ENCODE measurements at places on chromosomes 5 and 9.

DNA sequence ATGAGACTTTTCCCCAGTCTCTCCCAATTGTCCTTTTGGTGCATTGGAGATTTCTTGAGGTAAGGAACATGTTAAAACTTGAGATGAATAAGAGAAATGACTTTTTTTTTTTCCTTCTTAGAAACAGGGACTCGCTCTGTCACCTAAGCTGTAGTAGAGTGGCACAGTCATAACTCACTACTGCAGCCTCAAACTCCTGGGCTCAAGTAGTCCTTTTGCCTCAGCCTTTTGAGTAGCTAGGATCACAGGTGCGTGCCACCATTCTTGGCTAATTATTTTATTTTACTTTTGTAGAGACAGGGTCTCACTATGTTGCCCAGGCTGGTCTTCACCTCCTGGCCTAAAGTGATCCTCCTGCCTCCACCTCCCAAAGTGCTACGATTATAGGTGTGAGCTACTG, 25.9 kb downstream of the CDC42SE2 start:
- no peak for DNase-seq

DNA sequence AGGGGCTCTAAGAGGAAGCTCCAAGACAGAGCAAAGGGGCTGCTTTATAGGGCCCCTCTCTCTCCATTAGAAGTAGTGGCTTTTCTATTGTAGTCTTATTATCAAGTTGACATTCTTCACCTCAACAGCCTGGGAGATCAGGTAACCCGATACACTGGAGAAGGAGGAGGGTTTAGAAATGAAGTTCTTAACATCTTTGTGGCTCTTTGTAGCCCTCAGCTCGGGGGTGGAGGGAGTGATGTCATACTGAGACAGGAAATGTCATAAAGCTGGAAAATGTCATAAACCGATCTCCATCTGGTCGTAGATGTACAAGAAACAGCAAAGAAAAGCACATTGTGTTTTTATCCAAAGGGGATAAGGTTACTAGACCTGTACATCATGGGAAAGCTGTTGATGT, 17.9 kb downstream of the PDZD2 start:
- no peak for DNase-seq

DNA sequence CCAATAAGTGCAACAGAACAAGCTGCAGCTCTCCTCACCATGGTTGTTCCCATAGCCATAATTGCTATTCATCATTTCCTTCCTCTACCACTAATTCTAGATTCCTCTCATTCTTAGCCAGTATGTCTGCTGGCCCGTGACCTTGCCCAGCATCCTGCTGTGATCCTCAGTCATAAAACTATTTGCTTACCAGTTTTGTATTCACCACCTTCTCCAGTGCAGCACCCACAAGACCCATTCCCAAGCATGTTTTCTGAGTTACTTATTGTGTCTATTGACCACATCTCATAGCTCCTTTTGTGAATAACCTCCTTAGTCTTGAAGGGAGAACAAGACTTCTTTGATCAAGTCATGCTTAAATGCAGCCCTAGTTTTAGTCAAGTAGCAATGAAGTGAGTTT, 488.0 kb upstream of the CTNND2 start:
- DNase-seq: no peak

GRCh38 chr5:73284220-73284795, 111.3 kb downstream of the TMEM174 start:
- no peak for DNase-seq

GRCh38 chr9:22165144-22165543, 156.0 kb upstream of the CDKN2B start:
- DNase-seq: no peak

DNA sequence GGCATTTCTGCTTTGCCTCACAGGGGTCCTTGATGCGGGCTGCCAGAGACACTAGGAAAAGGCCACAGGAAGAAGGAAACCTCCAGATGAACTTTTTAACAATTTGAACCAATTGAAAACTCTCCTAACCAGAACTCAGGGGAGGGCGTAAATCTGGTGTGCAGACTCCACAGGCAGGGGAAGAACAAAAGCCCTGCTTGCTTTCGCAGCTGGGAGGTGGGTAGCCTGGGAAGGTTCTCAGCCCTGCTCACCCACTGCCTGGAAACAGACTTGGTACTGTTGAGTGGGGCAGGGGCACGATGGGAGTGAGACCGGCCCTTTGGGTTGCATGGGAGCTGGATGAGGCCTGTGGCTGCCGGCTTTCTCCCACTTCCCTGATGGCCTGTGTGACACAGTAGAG, 237.8 kb upstream of the TLE4 start:
- DNase-seq: no peak

DNA sequence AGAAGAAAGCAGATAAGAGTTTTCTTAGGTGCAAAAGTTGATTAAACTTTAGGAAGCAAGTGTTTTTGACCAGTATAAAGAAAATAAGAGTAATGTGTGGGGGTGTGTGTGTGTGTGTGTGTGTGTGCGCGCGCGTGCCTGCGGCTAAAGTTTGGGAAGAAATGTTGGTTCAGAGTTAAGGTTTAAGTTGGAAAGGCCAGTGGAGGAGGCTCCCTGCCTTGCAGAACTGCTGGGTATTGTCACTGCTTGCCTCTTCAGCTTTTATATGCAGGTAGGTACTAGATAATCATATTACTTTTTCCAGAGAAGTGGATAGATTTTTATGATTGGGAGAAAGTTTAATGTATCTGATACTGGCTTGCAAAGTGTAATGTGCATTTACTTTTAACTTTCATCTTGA, 2.0 kb downstream of the PIK3R1 start:
- no peak for DNase-seq

GRCh38 chr5:154165886-154166285, 24.6 kb upstream of the GALNT10 start:
- no peak for DNase-seq

GRCh38 chr9:2798423-2798822, 45.5 kb downstream of the PUM3 start:
- no peak for DNase-seq

GRCh38 chr9:86721226-86721781, 226.0 kb downstream of the GAS1 start:
- no peak for DNase-seq

GRCh38 chr5:124761010-124761409, 14.6 kb upstream of the ZNF608 start:
- no peak for DNase-seq

GRCh38 chr5:132238169-132238744, 10.6 kb upstream of the P4HA2 start:
- DNase-seq: peak; percentile 53

- DNase-seq: no peak
Observed at GRCh38 chr5:40505031-40505430, 174.7 kb upstream of the PTGER4 start.

GRCh38 chr9:1454211-1454610, 404.1 kb downstream of the DMRT2 start:
- no peak for DNase-seq

- DNase-seq: no peak
Observed at GRCh38 chr5:141853895-141854626, 24.1 kb downstream of the PCDH1 start.

DNA sequence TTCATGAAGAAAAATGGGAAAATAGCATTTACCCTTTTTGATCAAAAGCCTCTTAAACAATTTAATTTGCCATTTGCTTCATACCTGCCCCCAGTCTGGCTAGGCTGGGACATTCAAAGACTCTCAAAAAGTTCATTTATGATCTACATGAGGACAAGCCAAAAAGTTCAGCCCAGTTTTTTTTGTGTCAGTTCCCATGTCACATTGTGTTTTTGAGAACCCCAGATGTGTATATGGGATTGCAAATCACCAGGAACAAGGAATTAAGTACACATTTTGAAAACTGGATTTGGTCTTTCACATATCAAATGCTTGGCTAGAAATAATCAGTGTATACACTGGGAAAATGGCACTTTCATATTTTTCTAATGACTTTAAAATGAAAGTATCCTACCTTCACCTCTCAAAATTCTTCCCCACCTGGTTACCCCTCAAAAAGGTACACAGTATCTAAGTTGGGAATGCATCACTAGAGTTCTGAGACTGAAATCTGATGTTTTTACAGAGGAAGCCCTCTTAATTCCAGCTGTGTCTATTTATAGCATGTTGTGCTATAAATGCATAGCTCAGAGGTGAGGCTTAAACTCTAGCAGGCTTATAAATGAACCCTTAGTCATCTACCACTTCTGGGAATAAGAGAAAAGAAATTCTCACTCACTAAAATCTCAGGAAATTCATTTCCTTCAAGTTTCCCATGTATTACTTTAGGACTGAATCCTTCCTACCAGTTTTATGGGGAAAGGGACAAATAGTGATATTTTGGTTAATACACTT, 9.3 kb downstream of the STOM start:
- no peak for DNase-seq

GRCh38 chr9:123268465-123269259, at the start of gene STRBP:
Gene STRBP (minus strand): TSS chr9:123268586. CDS start chr9:123184134, 84,452 bp downstream.
- peak; percentile 89 for DNase-seq

DNA sequence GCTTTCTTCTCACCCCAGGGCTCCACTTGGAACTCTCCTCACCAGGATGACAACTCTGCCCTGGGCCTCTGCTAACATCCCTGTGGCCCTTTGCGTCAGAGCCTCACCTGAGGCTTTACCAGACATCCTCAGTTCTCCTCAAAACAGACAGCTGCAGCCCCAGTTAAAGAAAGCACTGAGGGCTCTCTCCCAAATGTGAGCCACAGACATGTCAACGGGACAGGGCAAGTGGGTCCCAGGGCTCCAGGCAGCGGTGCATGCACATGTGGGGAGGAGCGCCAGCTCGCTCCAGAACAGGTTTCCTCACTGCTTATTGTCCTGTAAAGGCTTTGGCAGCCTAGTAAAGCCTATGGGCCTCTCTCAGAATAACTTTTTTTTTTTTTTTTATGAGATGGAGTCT, 37.3 kb downstream of the IPPK start:
- no peak for DNase-seq

- no peak for DNase-seq
Observed at GRCh38 chr5:62457071-62457470, 44.5 kb downstream of the IPO11 start.

GRCh38 chr5:148829734-148830133, 3.3 kb downstream of the ADRB2 start:
- DNase-seq: no peak

DNA sequence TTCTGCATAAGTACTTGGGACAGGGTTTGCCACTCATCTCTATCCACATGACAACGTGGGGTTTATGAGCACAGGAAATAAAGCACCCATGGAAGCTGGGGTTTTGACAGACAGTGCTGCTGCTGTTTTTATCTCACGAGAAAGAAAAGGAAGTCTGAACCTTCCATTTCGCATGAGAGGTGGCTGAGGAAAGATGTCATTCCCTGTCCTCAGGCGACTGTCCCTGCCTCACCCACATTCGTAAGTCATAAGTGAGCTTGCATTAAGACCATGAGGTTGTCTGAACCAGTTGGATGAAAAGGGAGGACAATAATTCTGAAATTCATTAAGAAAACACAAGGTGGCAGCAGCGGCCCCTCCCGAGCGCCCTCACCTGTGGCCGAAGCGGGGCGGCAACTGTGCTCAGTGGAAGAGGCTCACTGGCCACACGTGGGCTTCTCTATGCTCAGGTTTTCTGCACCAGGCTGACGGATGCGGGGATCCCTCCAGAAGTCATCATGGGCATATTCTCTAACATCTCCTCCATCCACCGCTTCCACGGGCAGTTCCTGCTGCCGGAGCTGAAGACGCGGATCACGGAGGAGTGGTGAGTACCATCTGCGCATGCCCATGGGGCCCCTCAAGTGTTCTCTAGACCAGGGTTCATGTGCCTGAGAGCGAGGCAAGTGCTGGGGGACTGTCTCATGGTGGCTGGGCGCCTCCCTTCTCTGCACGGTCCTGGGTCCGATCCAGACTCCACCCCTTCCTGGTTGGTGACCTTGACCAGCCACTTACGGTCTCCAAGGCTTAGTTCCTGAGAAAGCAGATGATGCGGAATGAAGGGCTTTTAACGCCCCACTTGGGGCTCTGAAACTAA, 54.7 kb upstream of the SUSD3 start:
- DNase-seq: peak; percentile 73

DNA sequence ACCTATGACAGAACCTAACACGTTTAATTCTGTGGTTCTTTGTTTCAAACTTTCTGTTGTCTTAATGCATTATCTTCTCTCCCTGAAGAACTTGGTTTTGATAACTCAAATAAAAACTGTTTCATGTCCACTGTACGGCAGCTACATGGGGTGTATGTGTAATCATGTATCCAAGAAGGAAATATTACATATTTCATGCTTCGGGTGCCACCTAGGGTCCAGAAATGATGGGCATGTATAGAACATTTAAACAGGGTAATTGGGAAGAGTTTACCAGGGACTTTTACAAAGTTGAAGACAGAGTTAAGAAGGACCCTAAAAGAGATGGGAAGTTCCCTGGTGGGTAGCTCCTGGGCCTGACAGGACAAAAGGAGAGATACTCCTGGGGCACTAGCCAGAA, 291.3 kb downstream of the FBXL7 start:
- no peak for DNase-seq

- DNase-seq: peak; percentile 72
Observed at GRCh38 chr9:111597852-111598732, 1.4 kb downstream of the PTGR1 start.

DNA sequence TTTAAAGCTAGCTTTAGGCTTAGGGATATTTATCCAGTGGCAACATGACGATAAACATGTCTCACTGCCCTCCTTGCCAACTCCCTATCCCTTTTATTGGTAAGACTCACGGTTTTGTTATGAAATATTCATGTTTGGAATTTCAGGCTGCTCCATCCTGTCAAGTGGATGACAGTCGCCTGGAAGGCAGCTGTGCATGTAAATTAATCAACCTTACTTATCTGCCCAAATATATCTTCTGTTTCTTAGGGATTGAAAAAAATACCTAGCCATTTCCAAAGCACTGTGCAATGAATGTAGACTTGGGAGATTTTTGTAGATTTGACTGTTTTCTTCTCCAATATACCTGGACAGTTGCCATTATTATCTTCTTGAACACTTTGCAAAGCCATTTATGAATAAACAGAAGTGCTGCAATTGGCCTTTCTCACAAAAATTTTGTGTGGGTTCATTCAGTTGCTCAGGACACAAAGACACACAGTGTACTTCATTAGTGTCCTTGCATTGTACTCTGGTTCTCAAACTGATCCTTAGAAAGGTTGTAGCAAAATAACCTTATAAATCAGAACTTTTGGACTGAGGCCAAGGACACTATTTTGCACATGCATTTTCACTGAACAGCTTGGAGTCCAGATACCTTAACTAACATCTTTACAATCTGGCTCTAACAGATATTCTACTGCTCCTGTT, 889.4 kb upstream of the SEMA6A start:
- no peak for DNase-seq

- no peak for DNase-seq
Observed at GRCh38 chr5:176995896-176996767, 10.4 kb downstream of the UIMC1 start.

GRCh38 chr5:163387589-163388343, 49.6 kb upstream of the CCNG1 start:
- DNase-seq: no peak

- DNase-seq: no peak
Observed at GRCh38 chr9:136725612-136726011, 13.2 kb downstream of the DIPK1B start.

Measured in CD4-positive, alpha-beta memory T cell (primary cell).